Effector CD8-positive, alpha-beta T cell (primary cell): ENCODE measurements at places on chromosomes 1 and 21.

GRCh38 chr21:17690078-17690494 lies 77.4 kb upstream of the BTG3 start:
- DNase-seq: no peak

DNA sequence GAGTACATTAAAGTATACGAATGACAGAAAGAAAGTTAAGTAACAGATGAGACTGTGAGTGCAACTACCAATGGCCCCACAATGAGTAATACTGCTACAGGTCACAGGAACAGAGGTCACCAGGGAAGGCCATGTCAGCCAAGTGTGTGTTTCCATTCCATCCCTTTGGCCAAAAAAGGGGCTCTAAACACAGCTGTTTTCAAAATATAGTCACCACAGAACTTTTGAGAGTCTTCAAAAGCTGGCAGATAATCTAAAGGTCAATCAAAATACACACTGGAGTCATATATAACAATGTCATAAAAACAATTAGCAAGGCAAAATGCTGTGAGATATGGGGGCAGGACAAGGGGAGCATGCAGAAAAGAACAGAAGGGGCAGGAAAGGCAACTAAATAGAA lies 10.2 kb downstream of the USP24 start:
- DNase-seq: no peak

DNA sequence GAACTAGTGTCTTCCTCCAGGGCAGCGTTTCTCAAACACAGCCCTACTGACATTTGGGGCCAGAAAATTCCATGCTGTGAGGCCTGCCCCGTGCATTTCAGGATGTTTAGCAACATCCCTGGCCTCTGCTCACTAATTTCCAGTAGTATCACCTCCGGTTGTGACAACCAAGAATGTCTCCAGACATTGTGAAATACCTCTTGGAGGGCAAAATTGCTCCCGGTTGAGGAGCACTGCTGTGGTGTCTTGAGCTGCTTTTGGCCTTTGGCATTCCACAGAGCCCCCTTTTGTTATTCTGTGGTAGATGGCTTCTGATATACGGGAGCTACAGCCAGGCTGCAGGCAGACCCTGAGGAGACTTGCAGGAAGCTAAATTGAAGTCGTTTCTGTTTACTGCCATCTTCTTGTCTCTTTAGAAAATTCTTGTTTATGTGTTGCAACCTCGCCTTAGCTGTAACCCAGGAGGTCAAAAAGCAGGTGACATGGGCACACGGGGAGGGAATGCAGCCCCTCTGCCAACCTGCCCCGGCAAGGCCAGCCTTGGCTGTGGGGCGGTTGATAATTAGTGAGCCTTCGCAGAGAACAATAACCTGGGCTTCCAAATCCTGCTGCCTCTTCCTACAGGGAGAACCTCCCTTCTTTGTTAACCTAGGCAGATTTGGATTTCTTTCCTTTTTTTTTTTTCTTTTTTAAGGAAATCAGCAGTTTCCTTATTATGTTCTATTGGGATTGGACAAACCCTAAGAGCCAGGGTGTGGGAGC lies 74.7 kb upstream of the AKT3 start:
- DNase-seq: no peak

- no peak for DNase-seq
Observed at GRCh38 chr1:217554849-217555248, 76.0 kb downstream of the GPATCH2 start.

- DNase-seq: no peak
Observed at GRCh38 chr1:77412820-77413530, 131.2 kb downstream of the AK5 start.

- DNase-seq: no peak
Observed at GRCh38 chr1:206833106-206833680, 32.2 kb upstream of the IL20 start.

- no peak for DNase-seq
Observed at GRCh38 chr1:176885751-176886150, 278.8 kb downstream of the ASTN1 start.

DNA sequence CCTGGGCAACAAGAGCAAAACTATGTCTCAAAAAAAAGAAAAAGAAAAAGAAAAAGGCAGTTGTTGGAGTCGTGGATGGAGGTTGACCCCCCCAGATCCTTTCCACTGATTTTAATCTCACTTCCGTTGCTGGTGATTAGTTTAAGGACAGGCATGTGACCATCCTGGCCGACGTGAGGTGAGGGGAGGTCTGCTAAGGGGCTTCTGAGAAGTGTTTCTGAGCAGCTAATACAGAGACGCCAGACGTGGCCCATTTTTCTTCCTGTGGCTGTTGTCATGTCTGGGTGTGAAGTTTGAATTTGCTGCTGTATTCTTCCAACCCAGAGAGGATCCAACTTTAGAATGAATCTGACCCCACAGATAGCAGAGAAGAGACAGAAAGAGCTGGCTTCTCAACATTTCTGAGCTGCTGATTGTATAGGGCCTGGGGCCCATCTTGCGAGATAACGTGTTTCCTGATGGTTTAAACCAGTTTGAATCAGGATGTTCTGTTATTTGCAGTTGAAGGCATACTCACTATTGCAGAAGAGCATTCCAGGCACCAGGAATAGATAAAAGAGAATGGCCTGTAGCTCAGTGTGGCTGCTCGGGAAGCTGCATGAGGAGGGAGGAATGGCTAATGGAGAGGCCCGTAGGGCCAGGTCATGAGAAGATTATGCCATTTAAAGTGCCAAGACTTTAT lies 22.8 kb upstream of the SSBP3 start:
- no peak for DNase-seq

DNA sequence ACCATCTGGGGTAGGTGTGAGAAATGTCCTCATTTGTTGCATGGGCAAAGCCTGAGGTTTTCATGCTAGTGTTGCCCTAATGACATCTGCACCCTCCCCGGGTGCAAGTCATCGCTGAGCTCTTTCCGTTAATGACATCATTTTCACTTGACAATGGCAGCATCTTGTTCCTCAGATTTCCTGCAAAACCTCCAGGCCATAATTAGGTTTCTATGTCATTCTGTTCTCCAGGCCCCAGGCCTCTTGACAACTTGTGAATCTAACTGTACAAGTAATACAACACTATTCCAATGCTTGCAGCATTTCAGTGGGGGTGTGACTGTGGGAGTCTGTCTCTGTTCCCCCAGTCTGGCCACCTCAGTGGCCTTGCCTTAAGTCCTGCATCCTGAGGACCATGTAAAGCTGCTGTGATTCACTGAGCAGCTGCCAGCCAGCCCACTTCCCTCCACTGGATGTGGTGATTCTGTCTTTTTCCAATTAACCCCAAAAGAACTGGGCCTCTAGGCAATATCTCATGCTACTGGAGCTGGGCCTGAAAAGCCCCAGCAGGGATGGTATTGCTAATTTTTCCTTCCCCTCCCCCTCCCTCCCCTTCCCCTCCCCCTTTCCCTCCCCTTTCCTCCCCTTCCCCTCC lies 22.8 kb downstream of the RAB7B start:
- DNase-seq: no peak

- DNase-seq: no peak
Observed at GRCh38 chr1:220249522-220249921, 22.7 kb downstream of the RAB3GAP2 start.

GRCh38 chr1:67536957-67537666 lies 106.9 kb upstream of the SERBP1 start:
- DNase-seq: no peak

GRCh38 chr21:37758982-37759381 lies 157.3 kb downstream of the KCNJ6 start:
- DNase-seq: no peak

DNA sequence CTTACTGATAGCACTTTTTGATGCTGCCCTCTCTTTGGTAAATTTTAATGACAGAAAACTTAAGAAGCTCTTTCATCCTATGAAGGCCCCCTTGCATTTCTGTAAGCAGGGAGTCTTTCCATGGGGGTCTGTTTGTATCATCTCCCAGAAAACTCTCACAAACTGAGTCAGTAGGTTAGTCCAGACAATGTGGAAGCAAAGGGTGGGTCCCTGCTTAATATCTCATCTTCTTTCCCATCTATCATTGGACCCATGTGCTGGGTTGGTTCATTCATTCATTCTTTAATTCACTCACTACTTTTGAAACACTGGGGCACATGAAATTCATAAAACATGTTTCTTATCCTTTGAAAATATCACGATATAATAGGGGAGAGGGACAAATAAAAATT lies 164.3 kb downstream of the NTMT2 start:
- DNase-seq: no peak

GRCh38 chr1:23867542-23867894 lies 572 bp downstream of the FUCA1 start:
- DNase-seq: no peak

- DNase-seq: no peak
Observed at GRCh38 chr1:181250038-181250437, 161.5 kb downstream of the IER5 start.

GRCh38 chr1:147585640-147586383 lies 44.5 kb downstream of the BCL9 start:
- no peak for DNase-seq

DNA sequence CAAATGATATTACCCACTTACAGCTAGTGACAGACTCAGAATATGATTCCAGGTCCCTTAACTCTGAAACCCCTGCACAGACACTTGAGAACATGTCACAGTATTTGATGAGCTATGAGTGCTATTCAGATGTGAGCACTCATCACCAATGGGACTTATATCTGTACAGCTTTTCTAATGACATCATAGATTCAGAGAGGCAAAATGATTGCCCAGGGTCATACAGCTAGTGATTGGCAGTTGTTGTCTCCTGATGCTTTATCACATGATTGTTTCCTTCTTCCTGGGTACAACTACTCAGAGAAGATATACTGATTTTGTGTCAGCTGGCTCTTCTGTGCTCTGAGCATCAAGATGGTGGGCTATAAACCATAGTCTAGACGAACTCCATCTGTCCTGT lies 428.0 kb upstream of the BEND5 start:
- no peak for DNase-seq

DNA sequence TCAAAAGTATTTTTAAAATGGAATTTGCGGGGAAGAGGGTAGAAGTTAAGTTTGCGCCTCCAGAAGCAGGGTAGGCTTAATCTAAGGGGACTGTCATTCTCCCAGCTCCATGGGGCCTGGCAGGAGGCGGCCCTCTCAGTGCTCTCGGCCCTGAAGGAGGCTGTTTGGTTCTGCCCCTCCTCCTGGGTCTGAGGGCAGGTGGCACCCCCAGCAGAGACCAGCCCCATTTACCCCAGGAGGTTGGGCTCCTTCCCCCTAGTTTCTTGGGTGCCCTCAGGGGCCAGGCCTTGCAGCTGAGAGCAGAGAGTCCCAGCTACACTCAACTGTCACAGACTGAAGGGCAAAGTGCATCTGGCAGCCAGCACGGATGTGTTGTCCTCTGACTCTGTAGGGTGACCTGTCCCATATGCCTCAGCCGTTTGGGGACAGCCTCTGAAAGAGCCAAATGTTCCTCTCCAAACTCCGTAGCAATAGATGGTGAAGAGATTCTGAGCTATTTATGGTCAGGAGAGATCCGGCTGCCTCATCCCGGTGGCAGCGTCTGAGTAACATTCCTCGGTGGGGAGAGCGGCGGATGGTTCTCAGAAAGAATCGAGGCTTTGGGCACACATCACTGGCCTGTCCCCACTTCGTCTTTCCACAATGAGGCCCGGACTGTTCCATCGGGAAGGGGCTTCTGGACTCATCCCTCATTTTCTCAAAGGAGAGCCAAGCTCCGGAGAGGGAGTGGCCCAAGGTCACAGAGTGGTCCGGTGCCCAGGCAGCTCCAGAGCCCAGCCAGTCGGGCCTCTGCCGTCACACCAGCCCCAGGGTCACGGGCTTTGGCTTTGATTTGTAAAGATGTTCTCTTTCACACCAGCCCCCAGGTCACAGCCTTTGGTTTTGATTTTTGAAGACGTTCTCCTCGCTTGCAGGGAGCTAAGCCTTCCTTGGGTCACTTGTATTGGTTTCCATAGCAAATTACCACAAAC lies 424.2 kb upstream of the VAMP3 start:
- no peak for DNase-seq

DNA sequence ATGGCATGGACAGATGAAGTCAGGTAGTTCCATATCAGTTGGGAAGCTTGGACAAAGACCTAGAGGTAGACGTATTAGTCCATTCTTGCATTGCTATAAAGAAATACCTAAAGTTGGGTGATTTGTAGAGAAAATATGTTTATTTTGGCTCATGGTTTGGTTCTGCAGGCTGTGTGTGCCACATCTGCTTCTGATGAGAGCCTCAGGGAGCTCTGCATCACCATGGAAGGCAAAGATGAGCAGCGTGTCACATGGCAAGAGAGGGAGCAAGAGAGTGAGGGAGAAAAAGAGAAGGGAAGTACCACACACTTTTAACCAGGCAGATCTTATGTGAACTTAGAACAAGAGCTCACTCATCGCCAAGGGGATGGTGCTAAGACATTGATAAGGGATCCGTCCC lies 9.0 kb downstream of the TSACC start:
- no peak for DNase-seq
